ENCODE measurements at places on chromosomes 6 and 20.
A peak's percentile ranks its signal among the peaks of the same experiment; 100 is the strongest.

- no peak for DNase-seq
- no peak overlapping the region for H3K27ac ChIP-seq
- H3K27me3 ChIP-seq: no peaks in the 10 kb centered on the region
- H3K4me3 ChIP-seq: no peak overlapping the region
- H3K4me1 ChIP-seq: no peaks in the 10 kb centered on the region
Observed at GRCh38 chr6:1729750-1730140, 120.0 kb downstream of the FOXC1 start.

DNA sequence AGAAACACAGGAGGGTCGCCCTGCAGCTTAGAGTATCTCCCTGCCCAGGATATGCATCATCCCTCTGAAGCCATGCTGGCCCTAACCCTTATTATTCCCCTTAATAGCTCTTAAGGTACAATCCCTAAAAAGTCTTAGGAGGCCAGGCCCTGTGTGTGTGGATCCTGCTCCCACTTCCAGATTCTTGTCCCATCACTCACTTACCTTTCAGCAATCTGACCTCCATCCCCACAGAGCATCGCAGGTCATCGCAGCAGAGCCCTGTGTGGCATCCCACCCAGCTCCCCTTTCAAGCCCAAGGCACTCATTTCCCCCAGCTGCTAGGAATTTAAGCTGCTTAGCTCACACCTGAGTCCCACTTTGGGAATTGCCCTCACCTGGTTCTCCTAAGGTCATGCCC, 223.8 kb upstream of the SMLR1 start:
- no peaks in the 10 kb centered on the region for H3K36me3 ChIP-seq
- H3K4me1 ChIP-seq: no peaks in the 10 kb centered on the region
- no peak for DNase-seq
- H3K27ac ChIP-seq: no peak overlapping the region
- no peak overlapping the region for H3K4me3 ChIP-seq

- H3K4me3 ChIP-seq: no peak overlapping the region
- no peak overlapping the region for H3K27ac ChIP-seq
- H3K36me3 ChIP-seq: no peaks in the 10 kb centered on the region
- DNase-seq: no peak
- H3K4me1 ChIP-seq: no peaks in the 10 kb centered on the region
Observed at GRCh38 chr6:12147557-12148316, 135.6 kb downstream of the HIVEP1 start.

DNA sequence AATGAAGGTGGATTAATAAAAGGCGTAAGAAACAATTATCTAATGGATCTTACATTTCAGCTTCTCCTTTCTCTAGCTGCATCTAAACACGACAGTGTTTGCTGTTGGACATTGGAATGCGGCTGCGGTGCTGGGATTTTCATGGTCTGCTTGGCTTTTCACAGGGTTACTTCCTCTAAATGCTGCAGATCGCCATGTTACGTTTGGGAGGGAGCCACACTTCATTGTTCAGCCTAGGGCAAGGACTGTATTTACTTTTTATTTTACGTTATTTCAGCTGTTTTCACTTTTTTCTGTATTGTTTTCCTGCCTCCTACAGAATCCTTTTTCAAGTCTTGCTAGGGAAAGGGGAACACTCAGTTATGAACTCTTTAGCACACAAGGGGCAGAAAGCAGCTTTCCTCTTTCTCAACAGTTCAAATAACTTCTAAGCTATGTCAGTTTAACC, 97.9 kb upstream of the MTHFD1L start:
- H3K27me3 ChIP-seq: no peaks in the 10 kb centered on the region
- no peaks in the 10 kb centered on the region for H3K4me1 ChIP-seq
- no peak overlapping the region for H3K4me3 ChIP-seq
- H3K27ac ChIP-seq: no peak overlapping the region

DNA sequence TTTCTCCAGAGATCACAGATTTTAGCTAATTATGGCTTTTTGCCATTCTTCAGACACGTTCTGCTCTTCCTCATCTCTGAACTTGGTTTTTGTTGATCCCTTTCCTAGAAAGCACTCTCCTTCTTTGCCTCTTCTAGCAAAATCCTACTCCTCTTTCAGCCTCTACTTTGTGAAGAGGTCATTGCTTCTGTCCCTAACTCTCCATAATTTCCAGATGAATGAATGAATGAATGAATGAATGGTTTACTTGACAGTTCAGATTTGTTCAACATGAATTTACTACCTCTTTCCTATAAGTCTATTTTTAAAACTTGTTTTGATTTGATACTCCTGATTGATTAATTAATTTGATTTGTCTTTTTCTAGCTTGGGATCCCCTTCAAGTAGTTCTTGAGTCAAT, 94.0 kb upstream of the IFNGR1 start:
- no peak overlapping the region for H3K4me3 ChIP-seq
- H3K27ac ChIP-seq: no peak overlapping the region
- DNase-seq: no peak
- no peaks in the 10 kb centered on the region for H3K4me1 ChIP-seq
- H3K27me3 ChIP-seq: no peaks in the 10 kb centered on the region

DNA sequence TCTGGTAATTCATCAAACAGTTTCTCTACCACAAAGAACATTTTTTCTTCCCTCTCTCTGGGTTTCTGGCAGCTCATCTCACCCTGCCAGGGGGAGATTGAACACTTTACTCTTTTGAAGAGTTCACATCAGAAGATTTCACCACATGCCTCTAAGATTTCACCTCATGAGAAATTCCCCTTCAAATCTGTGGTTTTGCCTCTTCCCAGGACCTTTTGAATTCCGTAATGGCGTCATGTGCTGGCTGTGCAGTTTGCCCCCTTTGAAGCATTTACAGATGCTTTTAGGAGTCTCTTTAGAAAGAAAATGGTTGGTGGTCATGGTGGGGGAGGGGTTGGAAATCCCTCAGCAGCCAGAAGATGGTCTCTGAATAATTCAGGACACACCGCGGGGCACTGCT, 486.1 kb downstream of the QKI start:
- no peak for DNase-seq
- H3K36me3 ChIP-seq: no peaks in the 10 kb centered on the region
- H3K4me3 ChIP-seq: no peak overlapping the region
- H3K27me3 ChIP-seq: no peaks in the 10 kb centered on the region
- H3K4me1 ChIP-seq: no peaks in the 10 kb centered on the region
- H3K27ac ChIP-seq: no peak overlapping the region

DNA sequence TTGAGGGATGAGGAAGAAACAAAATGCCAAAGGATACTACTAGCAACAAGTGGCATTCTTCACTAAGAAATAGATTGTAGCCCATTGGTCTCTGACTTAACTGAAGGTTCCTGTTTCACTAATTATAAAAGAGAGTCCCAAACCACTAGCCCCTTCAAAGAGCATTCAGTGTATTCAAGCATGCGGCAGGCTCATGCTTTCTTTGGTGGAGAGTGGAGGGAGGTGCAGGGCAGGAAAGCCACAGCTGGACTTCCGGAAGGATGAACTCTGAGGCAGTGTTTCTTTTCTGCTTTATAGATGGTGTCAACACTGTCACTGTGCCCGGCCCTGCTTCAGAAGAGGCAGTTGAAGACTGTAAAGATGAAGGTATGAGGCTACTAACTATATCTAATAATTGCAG, 636.1 kb downstream of the KIF16B start:
- H3K4me3 ChIP-seq: no peak overlapping the region
- H3K4me1 ChIP-seq: no peaks in the 10 kb centered on the region
- H3K27ac ChIP-seq: no peak overlapping the region
- H3K27me3 ChIP-seq: no peaks in the 10 kb centered on the region

GRCh38 chr20:45842169-45842812, 8.7 kb downstream of the SNX21 start:
- no peak for DNase-seq
- no peaks in the 10 kb centered on the region for H3K27me3 ChIP-seq
- no peak overlapping the region for H3K27ac ChIP-seq

GRCh38 chr20:48275286-48276020, 490.2 kb upstream of the SULF2 start:
- no peak for DNase-seq
- H3K27me3 ChIP-seq: no peaks in the 10 kb centered on the region
- H3K4me3 ChIP-seq: no peak overlapping the region
- no peak overlapping the region for H3K27ac ChIP-seq
- H3K36me3 ChIP-seq: no peaks in the 10 kb centered on the region

- H3K27ac ChIP-seq: no peak overlapping the region
- no peaks in the 10 kb centered on the region for H3K36me3 ChIP-seq
- DNase-seq: no peak
- H3K4me3 ChIP-seq: no peak overlapping the region
Observed at GRCh38 chr20:10970109-10970508, 296.3 kb upstream of the JAG1 start.

DNA sequence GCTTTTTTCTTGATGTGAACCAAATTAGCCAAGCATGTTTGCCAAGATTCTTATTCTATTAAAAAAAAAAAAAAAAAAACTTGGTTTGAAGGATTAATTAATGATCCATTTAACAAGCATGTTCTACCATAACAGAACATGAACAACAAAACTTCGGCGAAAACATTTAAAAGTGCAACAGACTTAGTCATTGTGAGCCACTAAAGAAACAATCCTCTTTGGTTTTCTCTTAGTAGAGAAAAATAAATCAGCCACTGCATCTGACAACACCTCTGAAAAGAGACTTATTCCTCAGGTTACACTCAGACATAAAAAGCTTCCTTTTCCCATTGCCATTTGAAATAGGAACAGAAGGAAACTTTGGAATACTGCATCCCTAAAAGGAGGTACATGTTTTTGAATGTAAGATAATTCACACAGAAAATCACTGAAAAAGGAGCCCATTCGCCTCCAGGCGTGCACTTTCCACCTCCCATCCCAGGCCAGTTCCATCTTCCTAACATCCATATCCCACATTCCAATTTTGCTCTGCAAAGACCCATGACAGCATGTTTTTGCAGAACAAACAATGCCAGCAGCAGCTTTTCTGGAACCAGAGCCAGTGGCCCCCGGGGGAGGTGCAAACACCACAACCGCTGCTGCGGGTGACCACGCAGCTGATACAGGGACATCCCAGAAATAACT, 79.5 kb downstream of the ZMYND8 start:
- H3K27ac ChIP-seq: no peak overlapping the region
- no peak overlapping the region for H3K4me3 ChIP-seq
- no peaks in the 10 kb centered on the region for H3K27me3 ChIP-seq
- H3K4me1 ChIP-seq: no peaks in the 10 kb centered on the region
- peaks cover 9% of the 10 kb centered on the region for H3K36me3 ChIP-seq

GRCh38 chr20:41095110-41095969, 42.0 kb upstream of the PLCG1 start:
- H3K4me1 ChIP-seq: no peaks in the 10 kb centered on the region
- no peak overlapping the region for H3K27ac ChIP-seq
- no peaks in the 10 kb centered on the region for H3K27me3 ChIP-seq
- peaks cover 9% of the 10 kb centered on the region for H3K36me3 ChIP-seq
- peak; percentile 27 for DNase-seq
- H3K4me3 ChIP-seq: no peak overlapping the region

GRCh38 chr6:96089173-96089572, 73.4 kb downstream of the FUT9 start:
- no peaks in the 10 kb centered on the region for H3K27me3 ChIP-seq
- no peak for DNase-seq
- H3K27ac ChIP-seq: no peak overlapping the region
- no peaks in the 10 kb centered on the region for H3K4me1 ChIP-seq
- no peak overlapping the region for H3K4me3 ChIP-seq
- no peaks in the 10 kb centered on the region for H3K36me3 ChIP-seq

DNA sequence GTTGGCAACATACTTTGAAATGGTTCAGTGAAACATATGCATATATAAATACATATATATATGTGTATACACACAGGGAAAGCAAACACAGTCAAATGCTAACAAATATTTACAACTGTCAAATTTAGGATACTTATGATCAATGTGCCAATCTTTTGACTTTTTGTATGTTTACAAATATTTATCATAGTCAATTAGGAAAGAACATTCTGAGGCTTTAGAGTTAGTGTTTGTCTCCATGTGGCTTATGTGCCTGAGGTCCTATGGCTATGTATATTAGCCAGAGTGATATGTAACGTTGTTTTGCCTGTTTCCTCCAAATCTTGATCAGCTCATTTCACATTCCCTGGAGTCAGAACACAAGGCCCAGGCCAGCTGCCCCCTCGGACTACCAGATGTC, 126.5 kb upstream of the MAN1A1 start:
- no peaks in the 10 kb centered on the region for H3K36me3 ChIP-seq
- no peak overlapping the region for H3K4me3 ChIP-seq
- H3K4me1 ChIP-seq: no peaks in the 10 kb centered on the region
- no peak overlapping the region for H3K27ac ChIP-seq
- no peaks in the 10 kb centered on the region for H3K27me3 ChIP-seq

DNA sequence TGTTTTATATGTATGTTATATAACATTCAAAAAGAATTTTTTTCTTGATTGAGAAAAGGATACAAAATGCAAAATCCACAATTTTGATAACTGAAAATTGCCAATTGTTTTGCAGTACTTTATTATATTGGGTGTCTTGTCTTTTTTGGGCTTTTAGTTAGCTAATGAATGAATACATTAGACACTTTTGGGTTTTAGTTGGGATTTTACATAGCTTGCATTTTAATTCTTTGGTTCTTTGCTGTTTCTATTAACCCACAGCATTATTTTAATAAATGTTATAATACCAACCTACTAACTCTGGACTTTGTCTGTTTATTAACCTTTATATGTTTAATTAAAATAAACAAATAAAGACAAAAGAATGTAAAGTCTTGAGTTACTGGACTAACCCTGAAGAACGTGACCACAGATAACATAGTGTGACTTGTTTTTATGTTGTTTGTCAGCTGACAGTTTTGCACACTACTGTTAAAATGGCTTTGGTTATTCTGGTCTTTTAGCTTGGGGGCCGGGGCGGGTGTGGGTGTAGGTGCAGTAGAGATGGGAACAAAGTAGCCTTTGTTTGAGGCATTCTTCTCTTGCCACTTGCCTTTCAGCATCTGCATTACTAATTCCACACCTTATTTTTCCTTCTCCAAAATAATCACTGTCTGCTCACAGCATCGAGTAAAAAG, 159.1 kb downstream of the QKI start:
- DNase-seq: no peak
- no peak overlapping the region for H3K27ac ChIP-seq
- H3K27me3 ChIP-seq: no peaks in the 10 kb centered on the region
- no peaks in the 10 kb centered on the region for H3K36me3 ChIP-seq

DNA sequence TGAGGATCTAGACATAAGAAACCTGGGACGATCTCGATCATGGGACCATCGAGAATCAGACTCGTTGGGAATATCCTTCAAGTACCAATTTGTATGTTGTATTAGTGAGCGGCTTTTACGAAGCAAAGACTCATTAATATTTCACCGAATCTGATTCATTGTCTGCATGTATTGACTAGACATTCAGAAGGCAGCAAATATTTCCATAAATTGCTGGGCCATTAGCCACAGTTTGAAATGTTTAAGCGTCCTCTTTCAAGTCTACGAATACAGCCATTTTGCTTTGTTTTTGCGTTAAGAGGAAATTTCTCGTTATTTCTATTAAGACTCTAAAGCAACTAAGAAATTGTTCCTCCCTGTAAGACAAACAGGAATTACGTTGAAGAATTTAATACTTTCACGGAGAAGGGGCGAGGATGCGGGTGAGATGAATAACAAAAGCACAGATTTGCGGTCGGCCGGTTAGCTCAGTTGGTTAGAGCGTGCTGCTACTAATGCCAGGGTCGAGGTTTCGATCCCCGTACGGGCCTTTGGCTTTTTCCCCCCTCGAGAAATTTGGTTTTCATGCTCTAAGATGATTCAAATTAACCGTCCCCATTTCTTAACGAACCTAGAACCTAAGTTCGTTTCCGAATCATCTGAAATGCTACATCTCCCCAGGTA, 18.5 kb downstream of the POM121L2 start:
- no peak overlapping the region for H3K27ac ChIP-seq
- no peaks in the 10 kb centered on the region for H3K36me3 ChIP-seq
- H3K4me1 ChIP-seq: no peaks in the 10 kb centered on the region
- H3K27me3 ChIP-seq: peaks cover 25% of the 10 kb centered on the region
- DNase-seq: no peak
- no peak overlapping the region for H3K4me3 ChIP-seq

Measured in naive thymus-derived CD4-positive, alpha-beta T cell (primary cell).